Activated naive CD8-positive, alpha-beta T cell treated with anti-CD3 and anti-CD28 coated beads, Interleukin-2, amount 10 ng/mL, durations not matched to agents 7 days and 5 days (primary cell): ENCODE measurements at places on chromosomes 6 and 20. TPM values are rescaled to one million over a fixed set of nuclear protein-coding genes. Genes with fewer than 3 reads are reported as not detected.

The COL10A1 gene
- not detected for total RNA-seq

The NECAB3 gene
- total RNA-seq: 37.7 TPM

The RUNX2 gene
- total RNA-seq: 6.3 TPM

The PPP1R14C gene
- not detected for total RNA-seq

The SYTL3 gene
- 71.7 TPM for total RNA-seq

The DEFB116 gene
- total RNA-seq: not detected

The NKAIN4 gene
- not detected for total RNA-seq

The MACROD2 gene
- not detected for total RNA-seq

The SGK2 gene
- total RNA-seq: 0.53 TPM

The SCAF8 gene
- 46.4 TPM for total RNA-seq

The GLP1R gene
- total RNA-seq: not detected

The ASIP gene
- total RNA-seq: not detected

The SLC17A9 gene
- total RNA-seq: 40.9 TPM
